ENCODE measurements at places on chromosomes 7 and 10.

DNA sequence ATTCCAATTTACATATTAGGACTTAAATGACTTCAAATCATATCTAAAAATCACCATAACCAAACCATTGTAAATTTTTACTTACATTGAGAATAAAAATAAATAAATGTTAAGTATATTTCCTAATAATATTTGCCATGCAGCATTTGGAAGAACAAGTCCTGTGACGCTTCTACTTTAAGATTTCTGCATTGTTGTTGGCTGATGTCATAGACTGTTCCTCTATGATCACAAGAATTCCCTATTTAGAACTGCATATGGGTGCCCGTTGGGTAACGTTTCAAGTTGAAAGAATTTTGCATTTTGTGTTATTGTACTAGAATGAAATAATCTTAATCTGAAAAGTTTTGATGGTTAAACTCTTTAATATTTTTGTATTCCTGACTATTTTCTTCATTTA lies 5.1 kb upstream of the ITGB1 start:
- no peak for DNase-seq

DNA sequence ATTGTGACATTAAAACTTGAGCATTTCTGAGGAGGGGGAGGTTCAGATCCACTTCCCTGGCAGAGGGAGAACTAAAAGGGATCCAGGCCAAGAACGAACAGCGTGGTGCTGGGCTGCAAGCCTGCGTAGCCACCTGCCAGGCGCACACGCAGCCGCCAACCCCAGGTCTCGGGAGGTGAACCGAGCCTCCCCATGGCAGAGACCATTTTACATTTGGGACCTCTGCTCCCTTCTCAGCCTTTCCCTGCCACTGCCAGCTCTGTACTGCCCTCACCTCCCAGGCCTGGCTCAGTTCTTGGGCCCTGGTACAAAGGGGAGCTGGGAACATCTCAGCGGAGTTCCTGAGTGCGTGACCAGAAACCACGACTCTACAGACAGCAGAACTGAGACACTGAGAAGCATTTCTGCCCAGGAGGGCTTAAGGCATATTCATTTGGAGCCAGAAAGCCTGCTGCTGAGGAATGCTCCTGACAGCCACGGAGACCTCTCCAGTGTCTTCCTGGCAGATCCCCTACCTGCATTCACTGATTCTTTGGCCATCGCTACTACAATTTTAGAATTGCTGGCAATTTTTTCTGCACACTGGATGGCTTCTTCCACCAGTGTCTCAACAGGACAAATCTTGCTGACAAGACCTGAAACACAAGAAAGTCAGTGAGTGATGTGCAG lies 7.6 kb downstream of the ECHS1 start:
- DNase-seq = no peak

GRCh38 chr10:96610817-96611216 lies 24.0 kb upstream of the TM9SF3 start:
- no peak for DNase-seq

DNA sequence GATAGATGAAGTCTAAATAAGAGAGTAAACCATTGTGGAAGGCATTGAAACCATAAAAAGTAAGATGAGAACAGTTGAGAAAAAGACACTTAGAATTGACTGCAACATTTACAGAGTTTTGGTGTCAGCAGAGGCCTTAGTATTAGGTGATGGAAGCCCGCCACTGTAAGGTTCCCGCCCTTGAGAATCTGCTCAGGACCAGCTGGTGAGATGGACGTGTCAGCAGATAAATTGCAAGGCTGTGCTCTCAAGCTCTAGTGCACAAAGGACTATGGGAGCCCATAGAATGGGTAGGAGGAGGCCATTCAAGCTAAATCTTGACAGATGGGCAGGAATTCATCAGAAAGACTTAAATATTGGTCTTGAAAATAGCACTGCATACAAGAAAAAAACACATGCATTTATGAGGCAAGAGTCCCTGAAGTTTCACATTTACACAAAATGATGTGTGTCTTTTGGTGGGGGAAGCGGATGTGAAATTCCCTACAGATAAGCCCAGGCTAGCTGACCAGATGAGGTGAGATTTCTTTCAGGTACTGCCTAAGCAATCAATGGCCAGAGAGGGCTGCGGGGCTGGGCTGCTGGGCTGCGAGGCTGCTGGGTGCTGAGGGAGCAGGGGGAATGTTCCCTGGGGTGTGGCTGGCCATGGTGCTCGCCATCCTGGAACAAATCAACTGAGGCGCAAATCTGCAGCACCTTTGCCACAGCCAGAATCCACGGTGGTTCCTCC lies 42.5 kb downstream of the SYPL1 start:
- DNase-seq = no peak

DNA sequence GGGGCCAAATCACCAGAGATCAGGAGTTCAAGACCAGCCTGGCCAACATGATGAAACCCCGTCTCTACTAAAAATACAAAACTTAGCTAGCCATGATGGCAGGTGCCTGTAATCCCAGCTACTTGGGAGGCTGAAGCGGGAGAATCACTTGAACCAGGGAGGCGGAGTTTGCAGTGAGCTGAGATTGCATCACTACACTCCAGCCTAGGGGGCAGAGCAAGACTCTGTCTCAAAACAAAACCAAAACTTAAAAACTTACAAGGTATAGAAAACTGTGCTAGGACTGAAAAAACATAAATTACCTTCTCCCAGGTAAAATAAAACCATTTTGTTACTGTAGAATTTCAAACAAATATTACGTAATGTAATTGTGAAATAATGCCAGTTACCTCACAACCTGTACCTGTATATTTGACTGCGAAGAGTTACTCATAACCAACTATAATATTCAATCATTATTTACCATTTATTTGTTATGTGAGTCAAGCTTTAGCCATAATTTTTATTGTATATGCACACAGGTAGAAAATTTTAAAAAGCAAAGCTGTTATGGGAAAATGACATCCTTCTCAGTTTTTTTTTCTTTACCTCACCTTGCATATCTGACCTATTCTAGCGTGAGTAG lies 180.9 kb downstream of the SEMA3A start:
- no peak for DNase-seq

GRCh38 chr10:116444527-116445142 lies 17.0 kb downstream of the PNLIPRP3 start:
- DNase-seq = no peak

GRCh38 chr7:84039432-84039831 lies 155.2 kb downstream of the SEMA3A start:
- no peak for DNase-seq
